ENCODE measurements at places on chromosomes 4 and X. TPM values are rescaled to one million over a fixed set of nuclear protein-coding genes. Genes with fewer than 3 reads are reported as not detected.

DNA sequence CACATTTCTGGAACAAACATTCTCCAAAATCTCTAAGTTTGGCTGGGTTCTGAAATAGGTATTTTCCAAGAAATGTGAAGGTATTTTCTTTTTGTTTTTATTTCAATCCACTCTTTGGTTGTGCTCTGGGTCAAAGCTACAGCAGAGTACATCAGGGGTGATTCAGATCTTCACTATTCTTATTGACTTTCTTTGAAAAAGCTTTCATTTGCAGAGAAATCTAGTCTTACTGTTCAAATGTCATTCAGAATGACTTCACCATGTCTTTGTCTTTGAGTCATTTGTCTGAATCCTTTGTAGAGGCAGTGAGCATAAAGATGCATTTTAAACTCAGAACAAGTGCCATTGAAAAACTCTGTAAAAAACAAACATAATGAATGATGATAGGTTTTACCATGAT, 547.2 kb upstream of the ADGRL3 start:
- no peak overlapping the region for H3K4me3 ChIP-seq
- H3K36me3 ChIP-seq = no peaks in the 10 kb centered on the region
- no peaks in the 10 kb centered on the region for H3K27me3 ChIP-seq
- no peaks in the 10 kb centered on the region for H3K4me1 ChIP-seq

DNA sequence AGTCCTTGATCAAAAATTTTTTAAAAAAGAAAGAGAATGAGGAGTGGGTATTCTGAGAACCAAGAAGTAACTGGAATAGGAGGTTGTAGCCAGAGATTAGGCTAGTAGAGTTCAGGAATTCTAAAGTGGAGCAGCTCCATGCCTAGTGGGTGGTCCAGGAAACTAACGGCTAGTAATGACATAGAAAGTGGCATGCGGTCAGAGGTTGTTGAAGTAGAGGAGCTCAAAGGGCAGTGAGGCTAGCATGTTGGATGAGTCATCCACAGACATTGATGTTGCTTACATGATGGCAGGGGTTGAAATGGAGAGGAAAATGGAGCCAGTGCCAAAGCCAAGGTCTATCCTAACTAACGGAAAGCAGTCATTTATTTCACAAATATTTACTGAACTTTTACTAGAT, 42.1 kb downstream of the TEX13B start:
- H3K36me3 ChIP-seq = no peaks in the 10 kb centered on the region
- DNase-seq = no peak
- no peak overlapping the region for H3K4me3 ChIP-seq
- H3K27me3 ChIP-seq = no peaks in the 10 kb centered on the region
- H3K27ac ChIP-seq = no peak overlapping the region
- H3K4me1 ChIP-seq = no peaks in the 10 kb centered on the region

GRCh38 chr4:88007304-88008121, at the start of gene PKD2:
Gene PKD2 (plus strand): TSS chr4:88007635. CDS start chr4:88007734, 99 bp downstream.
- H3K27me3 ChIP-seq = no peaks in the 10 kb centered on the region
- peak; percentile 97 for DNase-seq
- H3K4me3 ChIP-seq = peak within 1 kb of the TSS; percentile 97
- H3K27ac ChIP-seq = peak within 1 kb of the TSS; percentile 89

GRCh38 chr4:159224408-159224807, 121.5 kb downstream of the RAPGEF2 start:
- H3K36me3 ChIP-seq = no peaks in the 10 kb centered on the region
- H3K4me1 ChIP-seq = peaks cover 28% of the 10 kb centered on the region
- no peak for DNase-seq
- H3K27ac ChIP-seq = no peak overlapping the region
- no peaks in the 10 kb centered on the region for H3K27me3 ChIP-seq

- no peak overlapping the region for H3K27ac ChIP-seq
- no peaks in the 10 kb centered on the region for H3K36me3 ChIP-seq
- no peak for DNase-seq
- H3K4me3 ChIP-seq = no peak overlapping the region
- no peaks in the 10 kb centered on the region for H3K27me3 ChIP-seq
- H3K4me1 ChIP-seq = no peaks in the 10 kb centered on the region
These were observed 15.3 kb upstream of the BEND4 start for GRCh38 chr4:42167709-42168108.

- no peak overlapping the region for H3K4me3 ChIP-seq
- H3K27ac ChIP-seq = no peak overlapping the region
- no peak for DNase-seq
These were observed 45.7 kb upstream of the HPF1 start for GRCh38 chr4:169803413-169803812.

The DMRTC1 gene
- total RNA-seq = not detected

The CCDC158 gene
- 0.37 TPM for total RNA-seq

The SPOCK3 gene
- total RNA-seq = not detected

The MTNR1A gene
- total RNA-seq = not detected

The GAB3 gene
- 10.6 TPM for total RNA-seq

The RNF128 gene
- total RNA-seq = 6.3 TPM

Data from upper lobe of left lung (tissue), 6 donors.